RPMI8226 (cell line): ENCODE measurements at places on chromosomes 6 and 20.

- DNase-seq, result no peak
Observed at GRCh38 chr6:75743971-75744370, 5.1 kb upstream of the MYO6 start.

- no peak for DNase-seq
Observed at GRCh38 chr20:58433759-58434158, 44.7 kb downstream of the VAPB start.

DNA sequence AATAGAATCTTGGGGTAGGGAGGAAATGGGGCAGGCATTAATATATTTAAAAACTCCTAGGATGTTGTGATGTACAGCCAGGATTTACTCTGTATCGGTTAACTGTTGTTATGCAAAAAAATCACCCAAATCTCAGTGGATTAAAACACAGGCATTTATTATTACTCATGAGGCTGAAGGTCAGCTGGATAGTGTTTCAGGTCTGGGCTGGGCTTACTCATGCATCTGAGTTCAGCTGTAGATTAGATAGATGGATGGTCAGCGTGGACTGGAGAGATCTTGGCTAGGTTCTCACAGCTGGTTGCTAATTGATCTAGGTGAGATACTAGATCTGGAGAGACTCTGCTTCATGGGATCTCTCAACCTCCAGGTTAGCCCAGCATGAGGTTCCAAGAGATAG lies 131.4 kb downstream of the BTBD3 start:
- no peak for DNase-seq

GRCh38 chr6:103047567-103047966 lies 1654.1 kb downstream of the GRIK2 start:
- DNase-seq, result no peak

GRCh38 chr20:2930538-2930937 lies 57.3 kb downstream of the PTPRA start:
- DNase-seq, result no peak

DNA sequence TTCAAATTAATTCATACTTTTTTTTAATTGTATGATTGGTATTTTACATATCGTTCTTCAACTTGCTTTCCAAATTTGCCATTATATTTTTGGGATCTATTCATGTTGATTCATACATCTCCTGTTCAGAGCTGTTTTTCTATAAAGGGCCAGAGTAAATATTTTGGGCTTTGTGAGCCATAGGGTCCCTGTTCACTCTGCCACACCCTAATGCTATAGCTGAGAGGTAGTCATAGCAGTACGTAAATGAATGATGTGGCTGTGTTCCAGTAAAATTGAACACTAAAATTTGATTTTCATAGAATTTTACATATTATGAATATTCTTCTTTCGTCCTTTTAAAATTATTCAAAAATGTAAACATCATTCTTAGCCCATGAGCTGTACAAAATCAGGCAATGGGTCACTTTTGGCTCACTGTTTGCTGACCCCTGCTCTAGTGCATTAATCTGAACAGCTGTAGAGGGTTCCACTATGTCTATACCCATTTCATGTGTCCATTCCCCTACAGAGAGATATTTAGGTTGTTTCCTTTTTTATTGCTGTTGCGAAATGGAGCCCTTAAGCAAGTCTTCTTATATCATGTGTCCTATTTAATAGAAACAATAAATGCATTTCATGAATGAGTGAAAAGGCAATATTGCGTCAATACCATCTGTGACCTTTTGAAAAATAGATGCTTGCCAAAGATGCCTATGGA lies 136.4 kb upstream of the SALL4 start:
- DNase-seq, result no peak

- DNase-seq, result no peak
Observed at GRCh38 chr20:24762371-24762770, 186.7 kb upstream of the CST7 start.

DNA sequence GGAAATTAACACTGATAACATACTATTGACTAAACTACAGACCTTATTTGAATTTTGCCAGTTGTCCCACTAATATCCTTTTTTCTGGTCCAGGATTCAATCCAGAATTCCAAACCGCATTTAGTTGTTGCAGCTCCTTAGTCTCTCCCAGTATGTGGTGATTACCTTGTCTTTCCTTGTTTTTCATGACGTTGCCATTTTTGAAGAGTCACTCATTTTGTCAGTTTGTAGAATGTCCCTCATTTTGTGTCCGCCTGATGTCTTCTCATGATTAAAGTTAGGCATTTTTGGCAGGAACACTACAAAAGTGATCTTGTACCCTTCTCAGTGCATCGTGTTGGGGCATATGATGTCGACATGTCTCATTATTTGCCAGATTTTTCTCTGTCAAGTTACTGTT lies 33.1 kb downstream of the DTD1 start:
- DNase-seq, result no peak

- DNase-seq, result no peak
Observed at GRCh38 chr6:18326001-18326400, 61.1 kb upstream of the RNF144B start.

- DNase-seq, result no peak
Observed at GRCh38 chr6:73264446-73264845, 1.4 kb upstream of the KHDC1 start.

DNA sequence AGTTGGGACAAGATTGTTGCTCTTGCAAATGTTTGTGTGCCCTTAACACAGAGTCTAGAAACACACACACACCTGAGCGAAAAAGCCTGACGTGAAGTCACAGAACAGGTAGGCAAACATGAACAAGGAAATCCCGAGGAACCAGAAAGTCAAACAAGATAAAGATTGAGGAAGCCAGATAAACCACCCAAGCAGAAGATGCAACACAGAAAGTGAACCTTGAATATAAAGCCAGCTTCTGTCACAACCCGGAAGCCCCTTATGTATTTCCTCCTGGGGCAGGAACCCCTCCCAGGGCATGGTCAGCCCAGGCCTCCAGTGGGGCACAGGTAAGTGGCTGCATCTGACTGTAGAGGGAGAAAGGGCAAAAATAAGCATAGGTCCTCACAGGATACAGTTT lies 158.2 kb upstream of the SUPT3H start:
- no peak for DNase-seq

DNA sequence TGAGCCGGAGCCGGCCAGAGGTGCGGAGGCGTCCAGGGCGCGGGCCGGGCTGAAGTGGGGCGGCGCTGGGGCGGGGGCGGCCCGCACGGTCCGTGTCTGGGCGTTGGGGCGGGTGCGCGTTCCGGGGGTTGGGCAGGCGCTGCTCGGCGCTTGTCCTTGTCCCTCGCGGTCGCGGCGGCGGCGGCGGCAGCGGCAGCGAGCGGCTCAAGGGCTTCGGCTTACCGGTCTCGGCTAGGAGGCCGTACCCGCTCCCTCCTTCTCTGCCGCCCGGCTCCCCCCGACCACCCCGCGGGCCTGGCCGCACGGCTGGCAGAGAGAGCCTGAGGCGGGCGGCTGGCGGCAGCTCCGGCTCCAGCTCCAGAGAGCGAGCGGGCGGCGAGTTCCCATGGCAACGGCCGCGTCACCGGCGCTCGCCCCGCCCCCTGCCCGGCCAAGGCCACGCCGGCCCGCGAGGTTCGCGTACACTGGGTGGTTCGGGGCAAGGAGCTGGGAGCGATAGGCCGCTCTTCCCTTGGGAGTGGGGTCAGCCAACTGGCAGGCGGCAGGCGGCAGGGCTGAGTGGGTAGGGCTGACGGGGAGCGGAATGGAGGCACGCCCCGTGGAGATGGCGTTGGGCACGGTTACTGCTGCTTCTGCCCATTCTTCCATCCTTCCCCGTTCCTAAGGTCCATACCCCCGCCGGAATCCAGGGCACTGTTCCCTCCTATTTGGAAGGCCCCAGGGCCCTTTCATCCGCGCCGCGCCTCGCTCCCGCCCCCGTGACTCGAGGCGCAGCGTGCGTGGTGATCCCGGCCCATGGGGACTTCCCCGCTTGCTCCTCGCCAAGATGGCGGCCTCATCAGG lies at the start of gene LRRC73:
Gene LRRC73, minus strand, starts transcription at position 363 of the 843 bp plus-strand sequence. CDS start 561 bp downstream, outside the sequence.
- peak; percentile 85 for DNase-seq

- DNase-seq, result no peak
Observed at GRCh38 chr6:170134031-170134470, 156.8 kb downstream of the DLL1 start.

DNA sequence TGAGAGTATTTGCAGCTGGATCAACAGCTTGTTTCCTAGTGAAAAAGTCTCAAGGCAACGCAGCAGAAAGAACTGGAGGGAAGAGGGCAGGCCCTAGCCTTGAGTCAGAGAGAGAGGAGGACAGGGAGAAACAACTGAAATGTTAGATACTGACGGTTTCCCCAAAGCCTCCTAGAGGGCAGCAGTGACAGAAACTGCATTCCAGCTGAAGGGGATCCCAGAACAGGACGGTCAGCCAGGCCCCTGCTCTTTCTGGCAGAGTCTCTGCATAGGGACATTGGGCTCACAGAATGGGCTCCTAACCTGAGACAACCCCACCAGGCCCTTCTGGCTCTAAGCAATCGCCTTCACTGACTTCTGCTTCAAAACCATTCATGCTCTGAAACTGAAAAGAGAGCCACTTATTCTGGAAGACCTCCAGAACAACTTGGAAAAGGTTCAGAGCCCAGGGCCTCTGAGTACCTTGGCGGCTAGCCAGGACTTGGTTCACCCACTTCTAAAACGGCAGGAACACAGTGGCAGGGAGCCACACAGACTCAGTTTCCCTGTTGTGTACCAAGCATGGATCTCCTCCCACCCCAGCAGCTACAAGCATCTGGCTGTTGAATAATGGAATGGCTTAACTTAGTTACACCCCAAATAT lies 72.9 kb downstream of the PSMB1 start:
- peak; percentile 22 for DNase-seq

DNA sequence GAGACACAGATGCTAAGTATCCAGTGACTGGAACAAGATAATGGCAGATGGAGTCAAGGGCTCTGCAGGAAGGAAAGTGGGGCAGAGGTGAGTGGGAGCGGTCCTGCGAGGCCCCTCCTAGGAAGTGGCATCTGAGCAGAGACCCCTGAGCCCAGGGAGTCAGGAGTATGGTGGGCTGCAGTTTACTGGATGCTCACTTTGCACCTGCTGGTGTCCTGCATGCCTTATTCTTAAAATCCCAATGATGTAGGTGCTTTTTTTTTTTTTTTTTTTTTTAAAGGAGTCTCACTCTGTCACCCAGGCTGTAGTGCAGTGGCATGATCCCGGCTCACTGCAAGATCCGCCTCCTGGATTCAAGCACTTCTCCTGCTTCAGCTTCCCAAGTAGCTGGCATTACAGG lies 5.6 kb downstream of the CEBPB start:
- no peak for DNase-seq

- DNase-seq, result no peak
Observed at GRCh38 chr6:84785671-84786070, 21.3 kb upstream of the TBX18 start.

DNA sequence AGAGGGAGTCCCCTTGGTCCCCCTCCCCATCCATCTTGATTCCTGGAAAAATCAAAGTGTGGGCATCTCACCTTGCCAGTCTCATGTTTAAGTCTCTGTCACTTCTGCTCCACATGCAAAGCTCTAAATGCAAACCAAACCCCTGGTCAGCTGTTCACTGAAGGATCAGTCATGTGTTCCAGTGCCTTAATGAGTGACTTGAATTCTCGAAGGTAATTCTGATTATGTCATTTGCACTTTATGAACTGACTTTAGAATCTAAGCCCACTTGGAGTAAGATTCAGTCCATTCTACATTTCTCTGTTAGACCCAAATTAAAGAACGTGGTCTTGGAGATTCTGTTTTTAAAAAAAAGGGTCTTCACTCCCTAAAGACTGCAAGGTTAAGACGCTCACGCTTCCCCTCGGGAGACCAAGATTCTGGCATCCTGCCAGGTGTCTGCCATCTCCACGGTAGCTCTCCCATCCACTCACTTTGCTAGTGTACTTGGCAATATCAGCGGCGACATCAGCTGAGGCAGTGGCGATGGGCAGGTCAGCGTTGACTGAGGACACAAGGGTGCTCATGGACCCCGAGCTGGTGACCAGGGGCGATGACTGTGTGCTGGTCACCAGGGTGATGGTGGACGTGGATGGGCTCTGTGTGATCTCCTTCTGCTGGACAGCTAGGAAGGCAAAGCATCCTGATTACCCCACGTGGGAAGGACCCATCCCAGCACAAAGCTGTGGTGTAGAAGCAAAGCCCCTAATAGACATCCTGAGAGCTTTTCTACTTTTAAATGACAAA lies 120.5 kb downstream of the ZMYND8 start:
- DNase-seq, result no peak

GRCh38 chr20:48959899-48960550 lies 38.5 kb downstream of the ARFGEF2 start:
- DNase-seq, result no peak

GRCh38 chr6:33317419-33317668 lies 200 bp downstream of the ZBTB22 start:
- DNase-seq, result no peak

DNA sequence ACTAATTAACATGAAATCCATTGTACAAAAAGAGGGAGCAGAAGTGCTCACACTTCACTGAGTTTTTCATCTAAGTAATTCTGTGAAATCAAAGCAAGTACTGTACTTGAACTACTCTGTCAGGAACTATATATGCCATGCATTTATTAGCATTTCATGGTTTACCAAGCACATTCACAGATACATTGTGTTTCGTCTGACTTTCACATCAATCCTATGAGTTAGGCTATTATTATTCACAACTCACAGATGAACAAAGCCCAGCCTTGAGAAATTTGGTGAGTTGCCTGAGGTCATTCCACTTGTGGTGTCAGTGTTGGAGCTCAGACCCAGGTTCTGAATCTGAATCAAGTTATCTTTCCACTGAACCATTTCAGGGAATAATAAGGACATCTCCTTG lies 33.7 kb upstream of the TENT5A start:
- DNase-seq, result no peak

DNA sequence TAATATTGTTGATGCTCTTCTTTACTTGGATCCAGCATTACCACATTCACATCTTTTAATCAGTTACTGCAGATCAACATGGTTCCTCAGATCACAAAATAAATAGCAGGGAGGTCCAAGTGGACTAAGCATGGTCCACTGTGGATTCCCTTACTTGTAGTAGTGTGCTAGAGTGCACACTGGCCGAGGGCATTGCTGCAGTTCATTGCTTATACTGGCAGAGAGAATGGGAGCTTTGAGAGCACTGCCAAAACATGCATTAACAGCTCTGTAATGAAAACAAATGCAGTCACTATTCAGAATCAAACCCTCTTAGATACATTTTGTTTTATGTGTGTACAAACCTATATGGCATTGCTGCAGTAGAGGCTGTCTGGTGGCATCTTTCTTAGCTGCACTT lies 471.5 kb downstream of the CD109 start:
- DNase-seq, result no peak

- no peak for DNase-seq
Observed at GRCh38 chr20:1628621-1629020, 8.8 kb upstream of the SIRPB1 start.

GRCh38 chr20:62489186-62489931 lies 13.6 kb upstream of the GATA5 start:
- peak; percentile 33 for DNase-seq

DNA sequence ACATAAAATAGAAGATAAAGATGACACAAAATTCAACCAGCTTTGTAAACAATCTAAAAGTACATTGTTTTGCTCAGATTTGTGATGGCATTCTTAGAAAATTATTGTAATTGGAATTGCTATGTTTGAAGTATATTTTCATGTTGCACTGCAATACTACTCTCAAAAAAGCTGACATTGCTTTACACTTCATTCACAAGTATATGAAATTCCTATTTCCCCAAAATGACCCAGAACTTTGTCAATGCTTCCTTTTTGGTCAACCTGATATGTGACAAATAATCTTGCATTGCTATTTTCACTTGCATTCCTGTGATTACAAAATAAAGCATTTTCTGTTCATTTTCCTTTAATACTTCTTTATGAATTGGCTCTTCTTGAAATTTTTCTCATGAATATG lies 104.1 kb upstream of the BMP5 start:
- no peak for DNase-seq
